ENCODE measurements at places on chromosomes 3 and 15.
A peak's percentile ranks its signal among the peaks of the same experiment; 100 is the strongest.

DNA sequence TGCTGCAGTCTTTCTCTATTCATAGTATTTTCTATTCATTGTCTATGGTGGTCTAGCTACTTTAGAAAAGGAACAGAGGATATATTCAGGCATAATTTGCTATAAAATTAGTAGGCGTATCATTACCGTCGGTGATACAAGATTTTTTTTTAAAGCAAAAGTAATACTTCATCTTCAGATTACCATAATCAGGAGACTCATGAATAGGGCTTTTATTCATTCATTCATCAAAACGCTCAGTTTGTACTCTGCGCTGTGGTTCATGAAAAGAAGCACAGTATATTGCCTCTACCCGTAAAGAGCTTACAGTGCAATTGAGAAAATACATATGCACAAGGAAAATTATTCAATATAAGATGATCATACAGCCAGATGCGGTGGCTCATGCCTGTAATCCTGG is 136.7 kb upstream of the CHRM5 start:
- DNase-seq = no peak

- DNase-seq = peak; percentile 24
Measured at GRCh38 chr15:67836477-67836876, 3.4 kb downstream of the RNU6-1 start.

DNA sequence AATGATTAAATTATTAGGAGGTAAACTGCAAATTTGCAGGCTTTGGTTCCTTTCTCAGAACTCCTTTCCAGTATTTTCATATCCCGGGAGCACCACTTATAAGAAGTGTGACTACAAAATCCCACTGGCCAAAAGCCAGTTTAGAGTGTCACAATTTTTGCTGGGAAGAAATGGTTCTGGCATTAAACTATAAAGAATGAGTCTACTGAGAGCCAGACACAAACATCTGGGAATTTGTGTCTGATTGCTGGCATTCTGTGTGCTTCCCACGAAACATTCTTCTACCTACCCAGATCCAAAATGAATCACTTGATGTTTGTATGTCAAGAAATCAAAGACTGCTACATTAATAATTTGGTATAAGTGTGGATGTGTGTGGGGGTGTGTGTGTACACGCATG is 82.8 kb downstream of the DUT start:
- no peak for DNase-seq

- DNase-seq = no peak
Measured at GRCh38 chr15:70053001-70053715, 44.6 kb downstream of the TLE3 start.

DNA sequence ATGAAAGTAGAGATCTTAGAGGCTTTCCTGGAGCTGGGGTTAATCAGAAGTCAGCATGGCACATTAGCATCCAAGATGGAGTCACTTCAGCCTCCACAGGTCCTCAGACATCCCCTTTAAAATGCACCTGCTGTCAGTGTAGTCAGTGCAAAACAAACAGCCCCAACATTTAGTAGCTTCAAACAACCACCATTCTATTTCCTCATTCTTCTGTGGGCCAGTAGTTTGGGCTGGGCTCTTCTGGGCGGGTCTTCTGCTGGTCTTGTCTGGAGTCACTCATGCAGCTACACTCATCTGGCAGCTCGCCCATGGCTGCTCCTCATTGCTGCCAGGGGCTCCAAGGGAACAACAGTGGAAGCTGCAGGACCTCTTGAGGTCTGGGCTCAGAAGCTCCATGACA is 99.9 kb downstream of the TLE3 start:
- DNase-seq = peak; percentile 58

DNA sequence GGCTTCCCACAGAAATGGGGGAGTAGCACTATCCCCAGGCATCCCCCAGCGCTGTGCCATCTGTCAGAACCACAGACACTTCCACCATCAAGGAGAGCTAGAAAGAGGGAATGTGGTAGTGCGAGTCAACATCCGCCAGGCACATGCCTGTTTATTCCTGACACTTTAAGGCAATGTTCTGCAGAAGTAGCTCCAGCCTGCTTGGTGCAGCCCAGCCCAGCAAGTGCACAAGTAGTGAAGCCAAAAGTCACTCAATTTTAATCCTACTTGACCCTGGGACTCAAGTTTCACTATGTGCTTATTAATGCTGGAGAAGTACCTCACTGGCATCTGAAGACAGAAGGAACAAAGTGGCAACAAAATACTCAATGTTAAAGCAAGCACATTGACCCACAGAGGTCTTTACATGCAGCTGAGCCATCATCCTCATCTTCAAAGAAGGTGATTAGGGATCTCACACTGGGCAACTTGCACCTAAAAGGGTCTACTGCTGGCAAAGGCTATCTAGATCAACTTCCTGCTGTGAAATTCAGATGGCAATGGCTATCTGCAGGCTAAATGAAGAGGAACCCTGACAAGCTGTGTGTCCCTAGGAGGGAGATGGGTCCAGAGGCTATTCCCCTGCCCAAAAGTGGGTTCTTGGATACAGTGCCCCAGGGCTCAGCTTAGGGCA is 61.4 kb upstream of the CLDN18 start:
- no peak for DNase-seq

GRCh38 chr3:197793247-197793646 is 2.2 kb downstream of the LRCH3 start:
- DNase-seq = no peak

DNA sequence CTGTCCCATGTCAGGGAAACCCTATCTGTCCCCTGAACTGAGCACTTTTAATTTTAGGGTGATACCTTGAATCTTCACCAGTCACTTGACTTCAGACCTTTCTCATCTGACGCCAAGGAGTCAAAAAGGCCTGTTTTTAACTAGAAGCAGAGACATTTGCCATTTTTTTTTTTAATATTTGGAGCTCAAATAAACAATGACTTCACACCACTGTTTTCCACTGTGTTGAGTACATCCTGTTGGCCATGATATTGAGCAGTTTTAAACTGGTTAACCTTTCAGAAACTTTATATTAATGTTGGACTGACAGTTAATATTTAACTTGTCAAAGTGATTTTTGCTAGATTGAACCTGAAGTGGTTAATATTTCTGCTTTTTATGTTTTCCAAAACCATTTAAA is 28.2 kb downstream of the DAG1 start:
- no peak for DNase-seq

DNA sequence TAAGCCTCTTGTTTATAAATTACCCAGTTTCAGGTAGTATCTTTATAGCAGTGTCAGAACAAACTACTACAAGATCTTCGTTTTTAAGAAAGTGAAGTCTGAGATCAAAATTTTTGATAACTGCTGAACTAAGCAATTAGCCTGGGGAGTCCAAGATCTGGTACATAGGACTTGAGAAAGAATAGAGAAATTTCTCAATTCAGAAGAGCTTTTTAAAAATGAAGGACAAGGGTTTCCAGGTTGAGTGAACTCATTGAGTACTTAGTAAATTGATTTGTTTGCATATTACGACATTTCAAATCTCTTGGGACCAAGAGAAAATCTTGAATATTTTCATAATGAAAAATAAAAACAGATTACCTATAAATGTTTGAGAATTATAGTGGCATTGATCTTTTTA is 386.6 kb upstream of the THRB start:
- DNase-seq = no peak

DNA sequence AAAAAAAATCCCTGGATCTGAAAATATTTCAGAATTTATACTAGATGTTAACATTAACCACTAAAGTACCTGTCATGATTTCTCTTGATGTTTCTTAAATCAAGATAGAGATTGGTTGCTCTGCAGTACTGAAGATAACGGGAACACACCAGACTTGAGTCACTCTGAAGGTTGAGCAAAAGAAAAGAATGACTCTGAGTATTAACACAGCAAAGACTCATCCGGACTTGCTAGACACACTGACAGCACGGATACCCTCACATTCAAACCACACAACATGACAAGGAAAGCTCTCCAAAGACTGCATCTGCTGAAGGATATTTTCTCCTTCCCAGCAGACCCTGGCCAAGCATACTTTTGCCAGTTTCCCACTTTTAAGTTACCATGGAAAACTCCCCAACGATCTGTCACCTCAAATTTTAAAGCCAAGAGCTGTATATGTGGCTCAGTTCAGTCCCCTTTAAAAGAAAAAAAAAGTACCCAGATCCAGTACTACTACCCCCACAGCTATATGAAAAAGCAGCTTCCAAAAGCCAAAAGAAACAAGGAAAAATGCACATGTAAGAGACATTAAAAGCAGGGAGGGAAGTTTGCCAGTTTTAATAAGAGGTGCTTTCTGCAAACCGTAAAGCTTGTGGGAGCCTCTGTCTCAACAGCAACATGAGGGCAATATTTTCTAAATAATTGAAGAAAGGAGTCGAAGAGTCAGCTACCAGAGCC is 8.3 kb downstream of the EOGT start:
- DNase-seq = no peak

DNA sequence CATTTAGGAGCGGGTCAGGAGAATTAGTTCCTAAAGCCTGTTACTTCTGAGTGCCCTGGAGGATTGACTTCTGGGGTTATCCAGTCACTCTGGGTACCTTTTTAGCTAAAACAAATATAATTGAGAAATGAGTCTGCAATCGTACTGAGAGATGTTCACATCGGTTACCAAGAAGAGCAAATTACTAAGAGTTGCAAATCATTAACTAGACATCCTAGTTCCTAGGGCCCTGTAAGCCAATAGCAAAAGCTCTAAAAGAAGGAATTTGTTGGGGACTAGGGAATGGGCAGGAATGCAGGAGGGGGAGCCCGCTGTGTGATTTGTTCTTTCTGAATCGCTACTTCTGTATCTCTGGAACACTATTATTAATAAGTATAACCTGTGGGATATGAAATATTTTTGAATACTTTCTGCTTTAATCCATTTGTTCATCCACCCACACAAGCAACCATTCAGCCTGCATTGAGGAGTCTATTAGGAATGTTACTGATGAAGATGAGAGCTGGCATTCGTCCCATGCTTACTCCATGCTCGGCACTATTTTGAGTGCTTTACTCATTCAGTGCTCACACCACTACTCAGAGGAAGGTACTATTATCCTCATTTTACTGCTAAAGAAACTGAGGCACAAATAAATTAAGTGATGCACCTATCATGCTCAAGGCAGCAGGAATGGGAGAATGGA is 31.5 kb upstream of the KY start:
- no peak for DNase-seq

- DNase-seq = no peak
Measured at GRCh38 chr15:48722764-48723661, 77.5 kb upstream of the FBN1 start.

- no peak for DNase-seq
Measured at GRCh38 chr15:36596915-36597314, 17.5 kb downstream of the CDIN1 start.

GRCh38 chr3:41000471-41000870 is 198.8 kb upstream of the CTNNB1 start:
- no peak for DNase-seq

DNA sequence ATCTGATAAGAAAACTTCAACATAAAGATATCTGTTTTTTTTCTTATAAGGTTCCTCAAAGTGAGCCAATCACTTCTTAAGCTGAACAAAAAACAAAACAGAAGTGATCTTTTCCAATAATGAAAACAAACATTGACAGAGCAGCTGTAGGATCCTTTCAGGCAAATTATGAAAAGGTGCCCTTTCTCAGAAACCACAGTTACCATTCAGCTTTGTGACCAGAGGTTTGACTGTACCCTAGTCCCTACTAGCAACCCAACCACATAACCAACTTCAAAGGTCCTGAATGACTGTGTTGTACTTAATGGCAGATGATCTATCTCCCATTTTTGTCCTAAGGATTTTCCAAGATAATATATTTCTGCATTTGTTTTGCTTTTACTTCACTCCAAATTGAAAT is 39.4 kb upstream of the CCR2 start:
- DNase-seq = no peak

- DNase-seq = no peak
Measured at GRCh38 chr3:64038253-64038767, 15.0 kb upstream of the PSMD6 start.

GRCh38 chr15:36448418-36448817 is 131.0 kb upstream of the CDIN1 start:
- DNase-seq = no peak

GRCh38 chr3:147471741-147472140 is 62.6 kb downstream of the ZIC1 start:
- no peak for DNase-seq

- DNase-seq = no peak
Measured at GRCh38 chr3:56370991-56371775, 97.1 kb downstream of the ERC2 start.

GRCh38 chr15:57033715-57034439 is 115.4 kb downstream of the TCF12 start:
- peak; percentile 34 for DNase-seq

GRCh38 chr3:73273341-73273740 is 211.9 kb downstream of the EBLN2 start:
- no peak for DNase-seq

DNA sequence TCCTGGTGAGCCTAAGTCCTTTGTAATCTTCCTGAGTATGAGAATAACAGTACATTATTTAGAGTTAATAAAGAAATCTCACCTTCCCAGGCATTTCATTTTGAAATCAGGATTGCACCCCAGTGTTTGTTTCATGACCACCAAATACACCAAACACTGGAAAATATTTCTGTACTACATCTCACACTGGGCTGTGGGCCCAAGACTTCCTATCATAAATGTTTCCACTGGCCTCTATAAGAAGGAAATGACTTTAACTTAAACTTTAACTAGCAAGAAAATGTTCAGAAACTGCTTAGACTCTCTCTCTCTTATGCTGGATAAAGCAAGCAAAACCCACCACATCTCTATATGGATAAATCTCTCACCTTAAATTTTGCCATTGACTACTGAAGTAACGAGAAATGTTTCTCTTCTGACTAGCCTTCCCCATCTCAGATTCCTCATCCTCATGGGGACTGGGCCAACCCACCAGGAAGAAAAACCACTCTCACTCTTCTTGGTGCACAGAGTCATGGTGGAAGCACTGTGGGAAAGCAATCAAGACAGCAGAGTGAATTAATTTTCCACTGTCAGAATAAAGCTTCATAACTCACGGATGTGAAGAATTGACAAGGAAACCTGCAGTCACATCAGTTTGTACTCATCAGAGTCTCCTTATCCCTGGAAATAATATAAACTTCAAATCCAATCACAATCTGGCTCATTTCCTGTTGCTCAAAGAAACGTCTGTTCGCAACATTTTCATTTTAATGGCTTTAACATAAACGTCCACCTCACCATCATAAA is 859.6 kb downstream of the EPHA3 start:
- no peak for DNase-seq

- DNase-seq = no peak
Measured at GRCh38 chr3:30804984-30805383, 89.5 kb downstream of the GADL1 start.

- DNase-seq = no peak
Measured at GRCh38 chr3:132160198-132160597, 125.4 kb upstream of the CPNE4 start.

GRCh38 chr15:75230016-75230343 is 28.2 kb upstream of the GOLGA6C start:
- DNase-seq = no peak

DNA sequence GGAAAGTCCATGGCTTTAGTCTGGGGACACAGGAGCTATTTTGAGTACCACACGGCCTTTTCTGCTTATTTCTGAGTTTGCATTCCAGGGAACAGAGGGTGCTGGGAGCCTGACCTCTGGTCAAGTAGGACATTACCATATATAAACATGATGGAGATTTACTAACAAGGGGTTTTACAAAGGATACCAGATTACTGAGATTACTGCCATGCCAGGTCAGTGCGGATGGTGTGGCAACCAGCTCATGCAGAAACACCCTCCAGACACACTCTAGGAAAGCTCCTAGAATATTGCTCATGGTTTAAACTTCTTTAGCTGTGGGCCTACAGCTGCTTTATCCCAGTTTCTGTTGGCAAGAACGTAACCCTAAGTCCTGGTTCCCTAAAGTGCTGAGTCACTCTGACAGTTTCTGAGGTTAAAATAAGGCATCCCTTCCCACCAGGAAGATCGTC is 54.3 kb upstream of the AGTR1 start:
- no peak for DNase-seq

- no peak for DNase-seq
Measured at GRCh38 chr3:104879919-104880318, 486.8 kb upstream of the ALCAM start.
